ENCODE measurements at places on chromosomes 1 and 21.

DNA sequence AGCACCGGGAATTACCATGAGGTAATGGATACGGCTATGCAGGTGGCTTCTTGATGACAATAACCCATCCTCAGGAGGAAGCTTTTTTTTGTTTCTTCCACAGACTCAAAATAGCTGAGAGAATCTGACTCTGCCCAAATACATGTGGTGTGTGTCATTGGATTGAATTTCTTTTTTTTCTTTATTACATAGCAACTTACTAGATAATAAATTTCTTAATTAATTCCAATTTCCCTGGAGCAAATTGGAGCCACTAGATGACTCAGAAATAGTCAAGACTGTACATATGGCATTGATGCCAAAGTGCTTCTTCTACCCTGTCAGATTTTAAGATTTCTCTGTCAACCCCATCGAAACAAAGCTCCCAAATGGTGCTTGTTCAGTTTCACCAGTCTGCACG is 42.7 kb downstream of the L1TD1 start:
- DNase-seq = no peak

GRCh38 chr1:67827688-67828087 is 5.6 kb downstream of the GNG12 start:
- DNase-seq = no peak

- no peak for DNase-seq
Measured at GRCh38 chr21:42646076-42646825, 7.2 kb upstream of the PDE9A start.

- no peak for DNase-seq
Measured at GRCh38 chr21:41510500-41510899, 2.5 kb upstream of the TMPRSS2 start.

DNA sequence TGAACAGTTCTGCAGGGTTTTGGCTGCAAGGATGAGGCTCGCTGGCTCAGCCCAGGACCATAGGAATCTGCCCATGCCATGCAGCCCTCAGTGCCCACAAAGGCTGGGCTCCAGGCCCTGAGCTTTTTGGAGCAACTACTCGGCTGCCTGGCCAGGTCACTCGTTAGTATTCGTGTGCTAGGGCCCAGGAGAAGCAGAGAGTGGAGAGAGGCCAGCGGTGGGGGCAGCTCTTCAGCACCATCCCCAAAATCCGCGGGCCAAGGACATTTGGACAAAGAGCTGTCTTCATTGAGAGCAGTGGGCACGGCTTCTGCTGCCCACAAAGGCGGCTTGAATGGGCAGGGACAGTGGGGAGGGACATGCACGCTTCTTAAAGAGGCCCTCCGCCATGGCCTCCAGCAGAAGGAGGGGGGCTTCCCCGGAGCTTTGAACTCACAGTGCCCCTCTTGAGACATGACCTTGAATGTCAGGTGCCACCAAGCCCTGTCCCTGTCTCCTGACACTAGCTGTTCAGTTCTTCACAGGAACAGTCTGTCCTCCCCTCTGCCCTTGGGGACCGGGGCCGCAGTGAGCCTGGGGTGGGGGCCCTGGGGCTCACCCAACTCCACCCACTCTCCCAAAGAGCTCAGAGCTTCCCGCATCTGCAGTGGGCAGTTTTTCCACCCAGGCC is 106.1 kb upstream of the ARHGEF16 start:
- no peak for DNase-seq

- no peak for DNase-seq
Measured at GRCh38 chr1:15160626-15161025, 7.1 kb downstream of the TMEM51 start.

DNA sequence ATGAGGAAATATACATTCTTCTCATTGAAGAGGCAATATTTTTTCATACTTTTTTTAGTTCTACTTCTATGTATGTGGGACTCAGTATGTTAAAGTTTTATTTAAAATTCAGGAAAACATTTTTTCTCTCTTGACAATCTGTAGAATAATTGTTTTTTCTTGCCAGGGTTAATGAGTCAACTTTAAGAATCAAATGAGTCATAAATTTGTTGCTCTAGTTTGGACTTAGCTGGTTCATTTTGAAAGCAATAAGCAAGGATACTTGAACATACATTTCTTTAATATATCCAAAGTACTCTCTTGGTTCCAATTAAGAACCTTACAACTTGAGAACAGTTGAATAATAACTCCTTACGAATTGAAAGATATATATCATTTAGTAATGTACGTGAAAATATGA is 1145.3 kb upstream of the B3GALT2 start:
- DNase-seq = no peak

DNA sequence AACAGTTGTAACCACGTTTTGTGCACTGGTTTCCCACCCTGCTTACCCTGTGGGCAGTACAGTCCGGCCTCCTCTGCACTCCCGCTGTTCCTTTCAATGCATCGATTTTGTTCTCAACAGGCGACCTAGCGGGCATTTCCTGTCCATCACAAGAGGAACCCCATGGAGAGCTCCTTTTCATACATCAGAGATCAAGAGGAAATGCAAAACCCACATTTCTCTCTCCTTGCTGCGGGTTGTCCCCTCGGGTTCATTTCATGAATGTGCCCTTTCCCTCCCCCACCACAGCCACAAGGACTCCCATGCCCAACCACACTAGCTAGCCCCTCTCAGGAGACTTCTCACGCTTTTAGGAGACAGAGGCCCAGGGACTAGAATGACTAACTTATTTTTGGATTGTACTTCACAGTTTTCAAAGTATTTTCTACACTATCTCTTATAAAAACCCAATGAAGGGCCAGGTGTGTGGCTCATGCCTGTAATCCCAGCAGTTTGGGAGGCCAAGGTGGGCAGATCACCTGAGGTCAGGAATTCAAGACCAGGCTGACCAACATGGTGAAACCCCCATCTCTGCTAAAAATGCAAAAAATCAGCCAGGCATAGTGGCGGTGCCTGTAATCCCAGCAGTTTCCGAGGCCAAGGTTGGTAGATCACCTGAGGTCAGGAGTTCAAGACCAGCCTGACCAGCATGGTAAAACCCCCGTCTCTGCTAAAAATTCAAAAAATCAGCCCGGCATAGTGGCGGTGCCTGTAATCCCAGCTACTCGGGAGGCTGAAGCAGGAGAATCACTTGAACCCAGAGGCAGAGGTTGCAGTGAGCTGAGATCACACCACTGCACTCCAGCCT is 18.4 kb downstream of the ATP1A4 start:
- DNase-seq = no peak

DNA sequence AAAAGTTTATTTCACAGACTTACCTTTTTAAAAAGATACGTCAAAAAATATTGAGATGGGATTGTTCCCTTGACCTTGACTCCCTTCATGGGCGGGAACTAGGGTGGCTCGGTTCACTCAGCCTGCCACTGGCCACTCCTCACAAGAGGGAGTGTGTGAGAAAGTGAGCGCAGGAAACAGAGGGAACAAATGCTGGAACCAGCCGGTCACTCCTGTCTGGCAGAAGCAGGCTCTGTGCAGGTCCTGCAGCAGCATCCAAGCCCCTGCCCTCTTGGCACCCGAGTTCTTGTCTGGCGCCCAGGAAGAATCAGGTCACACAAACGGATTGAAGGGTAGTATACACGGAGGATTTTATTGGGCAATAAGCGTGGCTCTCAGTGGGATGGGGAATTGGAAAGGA is 58.9 kb downstream of the ZNF648 start:
- no peak for DNase-seq

DNA sequence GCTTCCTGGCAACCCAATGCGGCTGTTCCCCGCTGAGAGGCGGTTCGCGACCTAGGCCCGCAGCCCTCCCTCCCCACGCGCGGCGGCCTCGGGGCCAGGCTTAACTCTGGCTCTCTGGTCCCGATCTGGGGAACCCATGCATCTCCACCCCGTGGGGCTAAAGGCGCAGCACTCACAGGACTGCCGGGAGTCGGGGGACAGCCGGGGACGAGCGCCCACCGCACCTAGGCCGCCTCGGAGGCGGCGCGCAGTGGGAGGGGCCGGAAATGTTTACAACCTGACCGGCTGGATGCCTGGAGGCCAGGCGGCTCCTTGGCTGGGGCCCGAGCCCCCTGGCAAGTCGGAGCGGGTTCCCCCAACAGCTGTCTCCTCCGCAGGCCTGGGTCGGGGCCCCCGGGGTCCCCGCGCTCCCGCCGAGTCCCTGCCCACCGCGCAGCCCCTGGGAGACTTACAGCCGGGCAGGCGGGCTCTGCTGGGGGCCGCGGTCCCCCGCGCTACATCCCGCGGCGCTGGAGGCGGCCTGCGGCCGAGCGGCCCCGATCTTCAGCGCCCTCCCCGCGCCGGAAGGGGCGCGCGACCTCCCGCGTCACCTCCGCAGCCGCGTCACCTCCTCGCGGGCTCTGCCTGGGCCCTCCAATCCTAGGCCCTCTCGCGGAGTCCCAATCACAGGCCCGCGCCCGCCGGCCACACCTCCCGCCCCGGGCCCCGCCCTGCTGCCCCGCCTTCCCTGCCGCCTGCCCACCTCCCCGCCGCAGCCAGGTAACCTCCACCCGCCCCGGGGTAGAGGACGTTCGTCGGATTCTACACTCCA is at the start of gene ADIPOR1:
TSS of gene ADIPOR1 (minus strand) at position 580 of the 811 bp plus-strand sequence. CDS start 7,242 bp downstream, outside the sequence.
- peak; percentile 95 for DNase-seq

DNA sequence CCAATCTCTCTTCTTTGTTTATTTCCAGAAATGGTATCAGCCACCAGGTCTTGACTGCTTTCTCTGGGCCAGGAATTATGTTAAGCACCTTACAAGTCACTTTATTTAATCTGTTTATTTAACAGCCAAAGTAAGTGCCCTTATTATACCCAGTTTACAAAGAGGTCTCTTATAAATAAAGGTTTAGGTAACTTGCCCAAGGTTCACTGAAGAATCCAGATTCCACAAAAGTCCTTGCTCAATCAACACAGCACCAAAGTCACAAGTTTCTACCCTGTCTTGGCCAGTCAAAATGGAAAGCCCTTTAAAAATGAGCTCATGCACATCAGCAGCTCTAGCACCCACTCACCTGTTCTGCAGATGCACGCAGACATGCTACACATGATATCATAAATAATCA is 28.0 kb upstream of the ATP1A1 start:
- no peak for DNase-seq

DNA sequence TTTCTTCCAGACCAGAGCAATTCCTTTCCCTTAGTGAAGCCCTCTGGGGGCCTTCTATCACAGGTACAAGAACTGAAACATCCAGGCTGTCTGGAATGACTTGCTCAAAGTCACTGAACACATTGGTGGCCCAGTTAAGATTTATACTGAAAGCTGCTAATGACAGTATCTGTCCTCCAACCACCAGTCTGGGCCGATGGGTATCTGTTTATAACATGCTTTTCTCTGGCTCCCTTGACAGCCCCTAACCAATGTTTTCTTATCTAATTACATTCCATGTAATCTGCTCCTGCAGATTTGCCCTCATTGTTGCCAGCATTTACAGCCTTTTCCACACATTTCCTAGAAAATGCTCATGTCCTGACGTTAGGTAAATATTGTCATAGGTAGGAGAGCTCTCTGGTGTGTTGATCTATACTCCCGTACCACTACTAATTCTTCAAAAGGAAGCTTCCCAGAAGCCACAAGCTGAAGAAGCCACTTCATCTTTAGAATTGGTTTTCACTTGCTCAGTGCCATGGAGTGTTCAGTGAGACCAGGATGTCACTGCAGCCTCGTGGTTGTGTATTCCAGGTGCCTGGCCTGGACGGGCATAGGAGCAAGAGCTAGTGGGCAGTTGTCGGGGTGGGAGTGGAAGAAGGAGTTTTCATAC is 163.9 kb downstream of the TSEN15 start:
- DNase-seq = no peak

GRCh38 chr1:215568299-215568692 is 1.2 kb downstream of the KCTD3 start:
- DNase-seq = no peak

GRCh38 chr1:9653491-9654050 is 2.0 kb downstream of the PIK3CD start:
- DNase-seq = no peak

GRCh38 chr1:153963850-153964331 is 554 bp upstream of the SLC39A1 start:
- no peak for DNase-seq

- no peak for DNase-seq
Measured at GRCh38 chr1:224929335-224930237, at the start of gene DNAH14. DNAH14 (plus strand) TSS chr1:224929675; CDS start chr1:224952703, 23,028 bp downstream.

DNA sequence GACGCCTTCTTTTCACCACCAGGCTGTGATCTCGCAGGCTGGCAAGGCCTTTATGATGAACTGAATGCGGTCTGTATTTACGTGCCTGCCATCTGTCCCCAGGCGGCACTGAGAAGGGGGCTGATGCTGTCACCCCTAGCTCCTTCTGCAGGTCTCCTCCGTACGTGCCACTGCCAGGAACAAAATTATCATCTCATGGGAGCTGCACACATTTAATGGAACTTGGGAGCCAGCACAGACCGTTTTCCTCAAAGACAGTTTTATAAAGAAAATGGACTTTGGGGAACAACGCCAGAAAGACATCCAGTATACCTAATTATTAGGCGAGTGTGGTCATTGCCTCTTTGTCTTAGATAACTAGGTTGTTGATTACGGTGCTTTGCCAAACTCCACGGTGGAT is 434.5 kb downstream of the KIF26B start:
- DNase-seq = no peak

DNA sequence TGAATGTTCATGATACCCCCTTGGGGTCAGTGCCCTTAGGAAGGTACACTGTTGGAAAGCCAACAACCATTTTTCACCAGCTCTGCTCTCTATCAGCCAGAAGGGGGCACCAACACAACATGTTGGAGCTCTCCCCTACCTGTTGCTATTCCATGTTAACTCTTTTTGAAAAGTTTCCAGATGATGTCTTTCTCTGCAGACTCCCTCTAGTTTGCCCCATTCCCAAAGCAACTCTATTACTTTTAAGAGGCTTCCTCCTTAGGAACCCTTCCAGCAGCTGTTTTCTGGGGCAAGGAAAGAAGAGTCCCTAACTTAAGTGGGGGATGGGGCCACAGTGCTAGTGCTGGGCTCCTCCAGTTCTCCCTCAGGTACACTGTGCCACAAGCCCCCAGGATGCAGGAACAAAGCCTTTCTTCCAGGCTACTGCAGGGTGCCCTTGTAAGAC is 22.9 kb upstream of the NDC1 start:
- DNase-seq = peak; percentile 61

DNA sequence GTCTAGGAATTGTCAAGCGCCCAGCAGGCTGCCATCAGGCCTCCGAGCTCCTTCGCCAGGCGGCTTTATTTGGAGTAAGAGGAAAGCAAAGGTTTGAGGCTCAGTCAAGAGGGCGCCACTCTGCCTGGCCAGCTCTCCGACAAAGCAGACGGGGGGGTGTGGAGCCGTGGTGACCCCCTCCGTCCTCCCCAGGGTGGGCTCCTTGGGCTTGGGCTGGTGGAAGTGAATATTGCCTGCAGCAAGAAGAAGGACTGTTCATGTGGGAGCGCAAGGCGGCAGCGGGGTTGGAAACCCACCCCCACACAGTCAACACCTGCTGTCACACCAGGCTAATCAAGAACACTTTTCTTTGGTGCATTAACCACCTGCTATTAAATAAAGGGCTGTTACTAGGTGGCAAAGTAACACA is 14.6 kb downstream of the EPHX1 start:
- DNase-seq = no peak

- DNase-seq = no peak
Measured at GRCh38 chr1:55384637-55385036, 169.5 kb upstream of the USP24 start.

- no peak for DNase-seq
Measured at GRCh38 chr1:72763481-72763880, 481.1 kb upstream of the NEGR1 start.

GRCh38 chr1:240091614-240092300 is at the start of gene FMN2:
FMN2 (plus strand) TSS chr1:240091883; CDS start chr1:240092110, 227 bp downstream.
- DNase-seq = no peak
